T-helper 2 cell (primary cell): ENCODE measurements at places on chromosomes 16 and 17.

GRCh38 chr17:83089328-83090132 is 10.1 kb downstream of the METRNL start:
- no peak for DNase-seq

DNA sequence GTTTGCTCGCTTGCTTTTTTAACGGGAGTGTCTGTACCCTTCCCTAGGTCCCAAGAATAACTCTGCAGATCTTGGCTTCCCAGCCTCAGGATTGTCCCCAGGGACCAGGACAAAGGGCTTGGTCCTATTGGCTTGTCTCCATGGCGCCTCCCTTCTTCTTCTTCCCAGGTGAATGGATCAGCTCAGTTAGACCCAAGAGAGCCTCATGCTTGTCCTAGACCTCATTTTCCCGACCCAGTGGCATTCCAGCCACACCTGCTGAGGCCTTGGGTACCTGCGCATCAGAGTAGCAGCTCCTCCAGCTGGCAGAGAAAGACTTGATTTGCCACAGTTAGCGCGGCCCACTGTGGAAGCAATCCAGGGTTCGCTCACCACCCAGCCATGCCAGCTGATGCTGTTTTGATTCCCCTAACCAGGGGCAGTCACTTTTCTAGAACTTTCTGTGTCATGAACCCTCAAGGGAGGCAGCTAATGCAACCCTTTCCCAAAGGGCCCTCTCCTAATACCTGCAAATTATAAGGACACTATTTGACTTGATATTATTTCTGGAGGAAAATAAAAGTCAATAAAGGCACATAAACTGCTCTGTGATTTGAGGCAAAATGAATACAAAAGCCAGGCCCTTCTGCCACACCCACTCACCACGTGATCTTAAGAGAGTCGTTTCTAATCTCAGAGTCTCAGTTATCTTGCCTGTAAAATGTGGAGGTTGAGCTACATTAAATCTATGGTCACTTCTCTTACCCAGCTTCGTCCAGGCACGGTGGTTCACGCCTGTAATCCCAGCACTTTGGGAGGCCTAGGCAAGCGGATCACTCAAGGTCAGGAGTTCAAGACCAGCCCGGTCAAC is 13.9 kb downstream of the GPR142 start:
- no peak for DNase-seq

DNA sequence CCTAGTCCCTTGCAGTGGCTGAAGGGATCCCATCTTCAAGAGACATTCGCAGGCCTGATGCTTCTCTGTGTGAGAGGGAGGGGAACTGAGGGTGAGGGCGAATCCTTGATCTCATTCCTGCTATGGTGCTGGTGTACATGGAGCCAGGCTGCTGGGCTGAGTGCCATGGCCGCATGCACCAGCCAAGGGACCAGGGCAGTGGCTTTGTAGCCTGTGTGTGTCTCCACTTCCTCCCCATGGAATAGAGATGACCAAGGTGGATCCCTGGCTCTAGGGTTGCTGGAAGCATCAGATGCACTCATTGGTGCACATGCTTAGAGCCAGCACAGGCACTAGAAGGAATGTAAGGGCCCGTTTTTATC is 195.0 kb downstream of the FOXL1 start:
- no peak for DNase-seq

DNA sequence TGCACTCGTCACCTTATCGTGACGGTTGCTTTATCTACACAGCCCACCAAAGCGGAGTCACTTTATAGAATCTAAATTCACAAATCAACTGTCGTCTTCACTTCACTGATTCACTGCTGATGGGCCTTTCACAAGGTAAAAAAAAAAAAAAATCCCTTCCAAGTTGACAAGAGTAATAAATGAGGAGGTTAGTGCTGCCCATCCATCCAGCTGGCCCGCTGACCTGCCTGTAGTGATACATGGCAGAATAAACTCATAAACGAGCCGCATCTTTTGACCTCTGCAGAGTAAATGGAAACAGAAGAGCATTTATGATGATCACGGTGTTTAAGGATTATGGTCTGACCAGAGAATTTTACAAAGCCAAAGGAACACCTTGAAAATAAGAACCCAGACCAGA is 227.3 kb upstream of the IRX5 start:
- no peak for DNase-seq

DNA sequence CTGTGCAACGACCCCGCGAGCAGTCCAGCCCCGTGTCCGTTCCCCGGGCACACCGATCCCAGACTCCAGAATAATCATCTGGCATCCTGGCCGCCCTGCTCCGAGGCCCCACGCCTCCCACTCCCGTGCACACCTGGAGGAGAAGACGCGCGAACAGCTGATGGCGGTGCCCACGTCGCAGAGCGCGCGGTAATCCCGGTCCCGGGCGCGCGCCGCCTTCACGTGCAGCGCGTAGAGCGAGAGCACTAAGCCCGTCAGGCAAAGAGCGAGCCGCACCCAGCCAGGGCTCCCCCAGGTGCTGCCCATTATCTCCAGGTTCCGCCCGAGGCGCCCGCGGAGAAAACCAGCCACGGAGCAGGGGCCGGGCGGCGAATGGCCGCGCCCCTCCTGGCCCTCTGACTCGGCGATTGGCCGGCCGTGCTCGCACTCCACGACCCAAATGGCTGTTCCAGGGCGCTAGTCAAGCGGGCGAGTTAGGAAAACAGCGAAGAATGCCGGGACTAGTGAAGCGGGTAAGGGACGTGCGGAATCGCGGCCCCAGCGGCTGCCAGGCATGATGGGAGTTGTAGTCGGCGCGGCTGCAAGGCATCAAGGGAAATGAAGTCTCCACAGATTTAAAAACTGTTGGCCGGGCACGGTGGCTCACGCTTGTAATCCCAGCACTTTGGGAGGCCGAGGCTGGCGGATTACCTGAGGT is at the start of gene VKORC1:
Gene VKORC1, minus strand, starts transcription at position 374 of the 697 bp plus-strand sequence. Its CDS starts 68 bp downstream, at position 306.
- DNase-seq: peak; percentile 82

GRCh38 chr17:79412886-79413390 is 197.9 kb downstream of the RBFOX3 start:
- no peak for DNase-seq

- DNase-seq: no peak
Observed at GRCh38 chr17:52674686-52675085, 516.2 kb upstream of the CA10 start.

- DNase-seq: no peak
Observed at GRCh38 chr16:17936766-17937402, 399.7 kb downstream of the NPIPA8 start.

DNA sequence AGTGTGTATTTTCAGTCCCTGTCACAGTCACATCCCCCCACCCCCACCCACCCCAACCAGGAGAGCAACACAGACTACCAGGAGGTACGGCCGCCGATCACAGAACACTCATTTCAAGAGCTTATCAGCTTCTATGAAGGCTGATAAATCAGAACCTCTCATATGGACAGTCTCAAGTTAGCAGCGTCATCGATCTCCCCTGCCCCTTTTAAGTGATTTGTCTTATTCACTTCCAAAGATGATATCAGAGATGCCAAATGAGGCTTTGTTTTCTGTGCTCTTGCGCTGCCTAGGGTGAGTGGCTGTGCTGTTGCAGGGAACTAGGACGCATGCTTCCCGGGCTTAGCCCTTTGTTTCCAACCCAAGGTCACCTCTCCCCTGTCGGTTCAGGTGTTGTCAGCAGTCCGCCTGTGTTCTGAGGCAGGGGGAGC is 26.8 kb upstream of the PMFBP1 start:
- no peak for DNase-seq

GRCh38 chr16:89466920-89467319 is 23.4 kb downstream of the ANKRD11 start:
- no peak for DNase-seq

DNA sequence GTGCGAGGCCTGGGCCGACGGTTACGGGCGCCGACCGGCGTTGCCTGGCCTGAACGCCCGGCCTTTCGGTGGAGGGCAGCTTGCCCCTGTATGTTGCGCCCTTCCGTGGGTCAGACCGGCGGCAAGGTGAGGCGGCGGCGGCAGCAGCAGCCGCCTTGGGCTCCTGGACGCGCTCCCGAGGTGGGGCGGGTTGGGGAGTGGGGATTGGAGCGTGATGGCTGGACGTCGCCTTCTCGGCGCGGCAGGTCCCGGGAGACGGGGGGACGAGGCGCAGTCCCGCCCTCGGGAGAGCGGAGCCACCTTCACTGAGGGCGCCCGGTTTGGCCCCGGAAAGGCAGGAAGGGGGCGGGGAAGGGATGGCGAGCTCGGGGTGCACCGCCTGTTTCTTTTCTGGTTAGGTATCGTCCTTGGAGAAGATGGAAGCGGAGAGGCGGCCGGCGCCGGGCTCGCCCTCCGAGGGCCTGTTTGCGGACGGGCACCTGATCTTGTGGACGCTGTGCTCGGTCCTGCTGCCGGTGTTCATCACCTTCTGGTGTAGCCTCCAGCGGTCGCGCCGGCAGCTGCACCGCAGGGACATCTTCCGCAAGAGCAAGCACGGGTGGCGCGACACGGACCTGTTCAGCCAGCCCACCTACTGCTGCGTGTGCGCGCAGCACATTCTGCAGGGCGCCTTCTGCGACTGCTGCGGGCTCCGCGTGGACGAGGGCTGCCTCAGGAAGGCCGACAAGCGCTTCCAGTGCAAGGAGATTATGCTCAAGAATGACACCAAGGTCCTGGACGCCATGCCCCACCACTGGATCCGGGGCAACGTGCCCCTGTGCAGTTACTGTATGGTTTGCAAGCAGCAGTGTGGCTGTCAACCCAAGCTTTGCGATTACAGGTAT is 671 bp downstream of the DGKE start:
- DNase-seq: peak; percentile 41

- DNase-seq: no peak
Observed at GRCh38 chr17:48995304-48995973, 1.7 kb upstream of the IGF2BP1 start.

DNA sequence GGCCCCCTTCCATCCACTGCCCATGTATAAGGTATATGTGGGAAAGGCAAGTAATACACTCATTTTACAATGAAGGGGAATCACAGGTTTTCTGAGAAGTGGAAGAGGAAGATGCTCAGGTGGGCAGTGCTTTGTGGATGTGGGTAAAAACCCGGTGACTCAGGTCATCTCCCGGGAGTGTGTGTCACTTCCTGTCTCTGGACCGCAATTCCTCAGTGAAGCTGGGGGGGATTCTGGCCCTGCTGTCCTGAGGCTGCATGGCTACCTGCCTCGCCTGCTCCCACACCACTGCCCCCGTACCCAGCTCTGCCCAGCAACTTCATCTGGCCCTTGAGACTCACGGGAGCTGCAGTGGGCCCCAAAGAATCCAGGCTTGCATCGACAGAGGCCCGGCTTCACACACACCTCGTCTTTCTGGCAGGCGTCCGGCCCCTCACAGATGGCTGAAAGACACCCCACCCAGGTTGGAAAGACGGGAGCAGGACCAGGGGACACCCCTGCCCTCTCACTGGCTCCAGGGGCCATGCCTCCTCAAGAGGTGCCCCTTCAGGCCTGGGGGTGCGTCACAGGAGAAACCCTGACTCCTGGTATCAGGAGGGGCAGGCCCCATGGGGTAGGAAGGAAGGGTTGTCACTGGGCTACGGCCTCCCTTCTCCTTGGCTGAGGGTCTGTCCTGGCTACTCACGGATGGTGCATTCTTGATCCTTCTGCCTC is 882 bp downstream of the SCARF1 start:
- DNase-seq: no peak

GRCh38 chr17:9079461-9080103 is 58.3 kb downstream of the NTN1 start:
- no peak for DNase-seq
